ENCODE measurements at places on chromosomes 6 and 20.

DNA sequence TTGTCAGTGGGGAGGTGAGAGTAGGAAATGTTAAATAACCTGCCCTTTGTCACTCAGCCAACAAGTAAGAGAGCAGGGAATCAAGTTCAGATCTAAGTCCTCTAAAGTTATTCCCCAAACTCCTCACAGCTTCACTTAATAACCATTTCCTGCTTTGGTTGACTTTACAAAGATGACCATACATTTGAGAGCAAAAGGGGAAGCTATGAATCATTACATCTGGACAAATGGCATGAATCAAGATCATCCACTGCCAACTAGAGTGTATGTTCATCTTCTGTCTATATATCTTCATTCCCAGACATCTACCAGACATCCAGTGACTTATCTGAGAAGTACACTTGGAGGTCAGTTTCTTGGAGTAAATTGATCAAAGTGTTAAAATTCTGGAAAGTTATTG lies 15.1 kb upstream of the HIVEP2 start:
- no peak for DNase-seq

- DNase-seq: no peak
Measured at GRCh38 chr6:147950623-147950987, 392.0 kb upstream of the SASH1 start.

GRCh38 chr6:132505158-132505557 lies 7.8 kb downstream of the STX7 start:
- no peak for DNase-seq

GRCh38 chr20:40160097-40160550 lies 528.9 kb downstream of the MAFB start:
- no peak for DNase-seq

DNA sequence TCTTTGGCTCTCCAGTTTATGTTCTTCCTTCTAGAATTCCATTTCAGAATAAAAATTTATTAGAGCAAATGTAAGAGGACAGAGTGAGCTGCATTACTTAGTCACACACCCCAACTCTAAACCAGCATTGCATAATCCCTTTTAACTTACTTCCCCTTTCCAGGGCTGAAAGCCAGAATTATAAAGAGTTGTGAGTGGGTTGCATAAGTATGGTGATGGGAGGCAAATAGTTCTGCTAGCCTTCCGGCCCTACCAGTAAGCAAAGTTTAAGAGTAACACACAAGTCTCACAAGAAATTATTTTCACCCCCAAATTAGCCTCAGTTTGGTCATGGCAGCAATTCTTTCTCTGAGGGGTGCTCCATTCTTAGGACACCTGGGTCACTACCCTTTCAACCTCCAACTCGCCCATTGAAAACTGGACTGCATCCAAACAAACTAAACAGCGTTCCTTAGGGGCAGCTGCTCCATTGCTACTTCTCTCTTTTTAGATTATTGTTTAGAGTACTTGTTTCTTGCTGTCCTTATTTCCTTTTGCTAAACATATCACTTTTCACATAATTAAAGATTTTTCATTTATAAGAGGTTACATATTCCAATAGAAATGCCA lies 1.6 kb downstream of the KIAA0408 start:
- DNase-seq: no peak

DNA sequence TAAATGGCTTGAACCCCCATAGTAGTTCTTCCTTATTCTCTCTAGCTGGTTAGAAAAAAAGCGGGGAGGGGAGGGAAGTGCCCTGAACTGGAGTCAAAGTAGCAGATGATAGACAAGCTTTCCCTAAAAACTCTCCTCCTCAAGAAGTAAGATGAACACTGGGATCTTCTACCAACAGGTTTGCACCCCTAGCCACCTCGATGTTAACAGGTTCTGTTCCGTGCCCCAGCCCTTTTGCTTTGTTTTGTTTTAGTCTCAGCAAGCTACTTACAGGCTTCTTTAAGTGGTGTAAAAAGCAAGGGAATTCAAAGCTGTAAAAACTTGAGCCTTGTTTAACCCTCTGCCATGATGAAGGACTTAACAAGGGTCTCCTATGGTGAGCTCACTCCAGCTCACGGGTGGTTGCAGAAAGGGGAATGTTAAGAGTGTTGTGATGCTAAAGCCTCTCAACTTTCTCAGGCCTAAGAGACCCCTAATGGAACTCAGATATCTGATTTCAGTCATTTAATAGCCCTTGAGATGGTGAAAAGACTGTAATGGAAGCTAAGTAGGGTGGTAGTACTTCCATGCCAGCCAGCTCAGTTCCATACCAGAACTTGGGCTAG lies 106.0 kb downstream of the FOXO3 start:
- no peak for DNase-seq
